Activated CD8-positive, alpha-beta T cell treated with anti-CD3 and anti-CD28 coated beads, Interleukin-2, amount 10 ng/mL, durations not matched to agents 7 days and 5 days (primary cell): ENCODE measurements at places on chromosomes 16 and 17. TPM values are rescaled to one million over a fixed set of nuclear protein-coding genes. Genes with fewer than 3 reads are reported as not detected.

RNF166 gene
- total RNA-seq: 144 TPM

GRCh38 chr17:64662774-64663367 is 764 bp upstream of the SMURF2 start:
- DNase-seq: no peak
- no peaks in the 10 kb centered on the region for H3K27me3 ChIP-seq
- peak overlapping the region; percentile 46 for H3K27ac ChIP-seq
- H3K4me1 ChIP-seq: peaks cover 30% of the 10 kb centered on the region
- peak overlapping the region; percentile 87 for H3K4me3 ChIP-seq
- peaks cover 4% of the 10 kb centered on the region for H3K36me3 ChIP-seq

DNA sequence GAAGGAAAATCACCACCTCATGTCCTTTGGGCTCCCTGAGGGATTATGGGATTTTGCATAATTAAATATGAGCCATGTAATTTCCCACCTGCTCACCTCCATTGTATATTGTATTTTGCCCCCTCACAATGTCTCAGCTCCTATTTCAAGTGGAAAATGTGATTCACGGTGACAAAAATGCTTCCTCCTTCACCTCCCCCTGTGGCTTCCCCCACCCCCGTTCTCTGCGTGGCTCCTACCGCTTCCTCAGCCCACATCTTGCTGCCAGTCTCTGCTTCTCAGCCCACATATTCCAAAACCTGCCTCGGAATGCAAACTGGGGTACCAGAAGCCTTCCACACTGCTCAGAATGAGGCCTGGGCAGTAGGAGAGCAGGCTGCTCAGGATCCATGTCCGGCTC is 394.5 kb upstream of the C16orf82 start:
- DNase-seq: peak; percentile 26
- H3K4me1 ChIP-seq: peaks cover 15% of the 10 kb centered on the region
- no peak overlapping the region for H3K4me3 ChIP-seq
- no peaks in the 10 kb centered on the region for H3K27me3 ChIP-seq
- H3K27ac ChIP-seq: peak overlapping the region; percentile 27

DNA sequence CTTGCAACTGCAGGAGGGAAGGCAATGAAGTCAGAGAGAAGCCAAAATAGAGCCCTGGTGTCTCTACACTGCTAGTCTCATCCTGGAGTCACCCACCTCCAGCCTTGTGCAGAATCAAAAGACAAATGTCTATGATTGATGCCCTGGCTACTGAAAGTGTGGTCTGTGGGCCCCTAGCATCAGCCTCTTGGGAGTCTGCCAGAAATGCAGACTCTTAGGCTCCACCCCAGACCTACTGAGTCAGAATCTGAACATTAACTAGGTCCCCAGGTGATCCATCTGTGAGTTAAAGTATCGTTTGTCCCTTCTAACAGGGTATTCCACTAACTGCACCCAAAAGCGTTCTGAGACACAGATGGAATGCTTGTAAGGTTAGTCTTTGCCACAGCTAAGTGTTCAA is 21.2 kb downstream of the EARS2 start:
- H3K27ac ChIP-seq: no peak overlapping the region
- H3K4me1 ChIP-seq: peaks cover 2% of the 10 kb centered on the region
- H3K4me3 ChIP-seq: no peak overlapping the region
- no peaks in the 10 kb centered on the region for H3K27me3 ChIP-seq

DNA sequence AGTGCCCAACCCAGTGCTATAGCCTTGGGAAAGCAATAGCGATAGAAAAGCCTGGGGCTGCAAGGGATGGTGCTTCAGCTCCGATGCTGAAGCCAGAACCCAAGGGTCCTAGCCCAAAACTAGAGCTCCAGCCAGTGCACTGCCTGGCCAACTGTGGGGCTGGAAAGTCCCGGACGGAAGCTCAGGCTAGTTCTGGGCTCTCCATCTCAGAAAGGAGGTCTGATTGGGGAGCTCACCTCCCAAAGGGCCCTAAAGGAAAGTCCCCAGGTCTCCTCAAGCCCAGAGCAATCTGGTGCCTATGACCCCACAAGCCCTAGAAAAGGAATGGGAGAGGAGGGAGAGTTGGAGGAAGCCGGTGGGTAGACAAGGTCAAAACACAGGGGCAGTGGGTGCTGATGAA is 2.0 kb upstream of the ABCC3 start:
- H3K27me3 ChIP-seq: peaks cover 74% of the 10 kb centered on the region
- no peaks in the 10 kb centered on the region for H3K36me3 ChIP-seq
- H3K4me3 ChIP-seq: no peak overlapping the region
- no peak overlapping the region for H3K27ac ChIP-seq
- H3K4me1 ChIP-seq: peaks cover 7% of the 10 kb centered on the region
